ENCODE measurements at places on chromosomes 2 and 18. TPM values are rescaled to one million over a fixed set of nuclear protein-coding genes. Genes with fewer than 3 reads are reported as not detected.

GRCh38 chr18:55584201-55584600 lies 3.8 kb downstream of the TCF4 start:
- no peaks in the 10 kb centered on the region for H3K4me1 ChIP-seq
- H3K4me3 ChIP-seq: no peak overlapping the region
- H3K27me3 ChIP-seq: no peaks in the 10 kb centered on the region

DNA sequence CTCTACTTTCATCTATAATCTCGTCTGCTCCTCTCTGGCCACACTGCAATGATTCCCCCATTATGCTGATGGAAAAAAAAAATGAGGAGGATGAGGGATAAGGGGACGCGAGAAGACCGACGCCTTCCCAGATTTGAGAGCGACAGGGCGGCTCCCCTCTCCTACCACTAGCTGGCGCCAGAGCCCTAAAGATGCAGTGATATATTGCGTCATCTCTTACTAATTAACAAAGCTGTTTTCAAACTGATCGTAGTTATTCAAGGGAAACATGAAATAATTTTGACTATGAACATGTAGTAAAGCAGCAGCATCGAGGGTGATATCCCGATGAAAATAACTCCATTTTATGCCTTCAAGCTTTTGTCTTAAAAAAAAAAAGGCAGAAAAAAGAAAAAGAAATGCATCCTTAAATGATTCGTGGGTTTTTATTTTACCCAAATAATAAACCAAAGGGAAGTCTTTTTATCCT lies 48.0 kb upstream of the HNRNPA3 start:
- H3K36me3 ChIP-seq: no peaks in the 10 kb centered on the region
- H3K27ac ChIP-seq: peak overlapping the region; percentile 71
- peaks cover 15% of the 10 kb centered on the region for H3K4me1 ChIP-seq
- no peaks in the 10 kb centered on the region for H3K27me3 ChIP-seq

DNA sequence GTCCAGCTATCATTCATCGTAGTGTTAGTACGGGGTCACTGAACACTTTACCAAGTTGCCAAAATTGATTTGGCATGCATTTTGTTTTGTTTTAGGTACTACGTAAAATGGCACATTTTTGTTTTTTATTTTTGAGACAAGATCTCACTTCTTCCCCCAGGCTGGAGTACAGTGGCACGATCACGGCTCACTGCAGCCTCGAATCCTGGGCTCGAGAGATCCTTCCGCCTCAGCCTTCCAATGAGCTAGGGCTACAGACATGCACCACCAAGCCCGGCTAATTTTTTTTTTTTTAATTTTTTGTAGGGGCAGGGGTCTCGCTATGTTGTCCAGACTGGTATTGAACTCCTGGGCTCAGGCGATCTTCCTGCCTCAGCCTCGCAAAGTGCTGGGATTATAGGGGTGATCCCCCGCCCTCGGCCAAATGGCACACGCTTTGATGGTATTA lies 786 bp downstream of the TAF1B start:
- peak overlapping the region; percentile 88 for H3K27ac ChIP-seq
- H3K27me3 ChIP-seq: no peaks in the 10 kb centered on the region
- peaks cover 17% of the 10 kb centered on the region for H3K4me1 ChIP-seq
- peaks cover 28% of the 10 kb centered on the region for H3K36me3 ChIP-seq
- peak overlapping the region; percentile 55 for H3K4me3 ChIP-seq
- no peak for DNase-seq

The RAB6C gene
- not detected for total RNA-seq

- H3K27me3 ChIP-seq: peaks cover 5% of the 10 kb centered on the region
- no peaks in the 10 kb centered on the region for H3K36me3 ChIP-seq
- no peak overlapping the region for H3K4me3 ChIP-seq
- DNase-seq: no peak
Observed at GRCh38 chr18:56089612-56090258, 501.7 kb upstream of the TCF4 start.

GRCh38 chr2:237546040-237546875 lies 20.1 kb upstream of the PRLH start:
- H3K36me3 ChIP-seq: no peaks in the 10 kb centered on the region
- H3K27ac ChIP-seq: no peak overlapping the region
- no peaks in the 10 kb centered on the region for H3K4me1 ChIP-seq
- peaks cover 2% of the 10 kb centered on the region for H3K27me3 ChIP-seq
- H3K4me3 ChIP-seq: no peak overlapping the region
- no peak for DNase-seq

The PDE6D gene
- total RNA-seq: 8.1 TPM

The UGT1A3 gene
- not detected for total RNA-seq

GRCh38 chr18:8773980-8774379 lies 68.6 kb downstream of the MTCL1 start:
- H3K27me3 ChIP-seq: no peaks in the 10 kb centered on the region
- DNase-seq: no peak
- H3K36me3 ChIP-seq: no peaks in the 10 kb centered on the region
- H3K27ac ChIP-seq: no peak overlapping the region
- H3K4me1 ChIP-seq: peaks cover 4% of the 10 kb centered on the region
